ENCODE measurements at places on chromosomes 1 and 21.

- no peak for DNase-seq
These were observed 16.4 kb downstream of the CDCP2 start for GRCh38 chr1:54136269-54136896.

GRCh38 chr1:17564458-17565393, 25.2 kb downstream of the ARHGEF10L start:
- no peak for DNase-seq

GRCh38 chr1:70866542-70867264, 180.9 kb downstream of the PTGER3 start:
- no peak for DNase-seq

GRCh38 chr1:231162970-231163829, 1.3 kb downstream of the TRIM67 start:
- no peak for DNase-seq

DNA sequence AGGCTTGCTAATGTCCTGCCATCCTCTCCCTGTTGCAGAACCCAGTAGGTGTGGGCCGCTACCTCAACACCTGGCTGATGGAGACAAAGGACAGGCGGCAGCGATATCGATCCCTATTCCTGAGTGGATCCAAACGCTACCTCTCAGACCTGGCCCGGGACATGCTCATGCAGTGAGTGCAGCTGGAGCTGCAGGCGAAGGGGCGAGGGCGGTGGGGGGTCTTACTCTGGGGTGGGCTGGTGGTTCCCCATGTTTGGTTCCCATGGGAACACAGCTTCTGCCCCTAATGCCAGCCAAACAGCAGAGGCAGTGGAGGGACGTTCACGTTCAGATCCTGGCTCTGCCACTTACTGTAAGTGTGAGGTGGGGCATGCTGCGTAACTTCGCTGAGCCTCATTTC, 15.8 kb upstream of the TTC22 start:
- DNase-seq: no peak

DNA sequence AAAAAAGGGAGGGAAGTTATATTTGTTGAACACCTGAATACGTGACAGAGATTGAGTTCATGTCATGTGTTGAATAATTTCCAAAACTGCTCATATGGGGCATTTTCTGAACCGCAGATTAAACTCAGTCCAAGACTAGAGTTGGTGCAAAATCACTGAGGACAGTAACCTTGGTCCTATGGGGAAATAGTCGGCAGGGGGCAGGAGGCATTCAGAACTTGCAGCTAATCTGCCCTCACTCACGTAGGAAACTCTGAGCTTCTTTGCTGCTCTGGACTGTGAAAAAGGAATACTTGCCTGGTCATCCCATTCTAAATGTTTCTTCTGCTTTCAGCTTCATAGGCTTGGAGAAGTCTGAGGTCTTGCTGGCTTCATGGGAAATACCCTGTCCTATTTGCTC, 228.3 kb upstream of the ZP4 start:
- DNase-seq: no peak

DNA sequence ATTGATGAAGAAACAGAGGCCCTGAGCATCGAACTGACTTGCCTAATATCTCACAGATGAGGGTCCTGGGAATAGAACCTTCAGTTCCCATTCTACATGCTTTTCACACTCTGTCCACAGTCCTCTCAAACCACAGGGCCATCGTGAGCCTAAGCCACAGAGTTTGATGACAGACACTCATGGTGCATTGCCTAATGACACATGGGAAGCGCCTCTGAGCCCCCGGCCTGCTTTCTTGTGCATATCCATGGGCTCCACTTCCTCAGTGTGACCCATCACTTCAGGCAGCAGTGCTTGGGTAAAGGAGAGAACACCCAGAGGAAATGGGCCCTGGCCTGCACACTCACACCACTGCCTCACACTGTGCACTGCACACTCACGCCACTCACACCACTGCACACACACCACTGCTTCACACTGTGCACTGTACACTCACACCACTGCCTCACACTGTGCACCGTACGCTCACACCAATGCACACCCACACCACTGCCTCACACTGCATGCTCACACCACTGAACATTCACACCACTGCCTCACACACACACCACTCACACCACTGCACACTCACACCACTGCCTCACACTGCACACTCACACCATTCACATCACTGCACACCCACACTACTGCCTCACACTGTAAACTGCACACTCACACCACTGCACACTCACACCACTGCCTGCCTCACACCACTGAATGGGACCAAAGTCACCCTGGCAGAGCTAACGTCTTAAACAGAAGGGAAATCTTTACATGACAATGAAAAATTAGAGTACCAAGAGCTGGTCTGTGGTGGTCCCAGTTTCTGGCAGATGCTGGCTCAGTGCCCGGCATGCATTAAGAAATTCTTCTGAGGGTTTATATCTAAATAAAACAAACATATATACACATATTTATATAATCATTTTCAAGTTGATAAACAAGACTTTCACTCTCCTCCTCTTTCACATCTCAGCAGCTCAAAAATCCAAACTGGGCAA, 53.0 kb downstream of the KANK4 start:
- no peak for DNase-seq

DNA sequence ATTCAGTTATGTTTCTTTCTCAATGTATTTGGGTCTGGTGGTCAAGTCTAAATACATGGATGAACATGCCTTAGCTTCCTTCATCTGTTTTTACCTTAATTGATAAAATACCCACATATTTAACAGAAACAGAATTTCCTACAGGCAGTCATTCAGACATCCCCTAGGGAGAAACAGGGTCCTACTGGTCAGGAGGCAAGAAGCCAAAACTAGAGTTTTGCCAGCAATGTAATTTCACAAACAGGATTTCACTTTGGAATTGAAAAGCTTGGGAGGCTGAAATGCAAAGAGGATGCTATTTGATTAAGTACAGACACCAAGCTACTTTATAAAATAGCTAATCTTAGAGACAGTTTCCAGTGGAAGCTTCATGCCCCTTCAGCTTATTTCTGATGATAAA, 224.2 kb downstream of the SIPA1L2 start:
- no peak for DNase-seq

Measured in activated CD4-positive, alpha-beta T cell treated with anti-CD3 and anti-CD28 coated beads, Interleukin-2, amount 50 U/mL, for 48 hours (primary cell).